ENCODE measurements at places on chromosomes 5 and 9.

DNA sequence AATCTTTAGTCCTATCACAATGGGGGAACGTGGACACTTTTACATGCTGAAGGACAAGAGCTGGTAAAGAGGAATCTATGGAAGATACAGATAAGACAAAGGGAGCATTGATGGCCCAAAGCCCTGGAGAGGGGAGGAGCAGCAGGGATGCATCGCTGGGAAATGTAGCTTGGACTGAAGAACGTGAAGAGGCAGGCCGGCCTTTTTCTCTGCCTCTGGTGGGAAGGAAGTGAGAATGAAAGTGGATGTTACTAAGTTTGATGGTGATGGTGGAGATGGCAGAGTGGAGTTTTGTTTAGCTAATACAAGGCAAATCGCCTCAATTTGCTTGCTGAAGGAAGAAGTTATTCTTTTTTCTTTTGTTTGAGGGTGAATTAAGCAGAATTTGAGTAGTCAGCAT lies 124.6 kb upstream of the TAF11L2 start:
- no peak for DNase-seq

DNA sequence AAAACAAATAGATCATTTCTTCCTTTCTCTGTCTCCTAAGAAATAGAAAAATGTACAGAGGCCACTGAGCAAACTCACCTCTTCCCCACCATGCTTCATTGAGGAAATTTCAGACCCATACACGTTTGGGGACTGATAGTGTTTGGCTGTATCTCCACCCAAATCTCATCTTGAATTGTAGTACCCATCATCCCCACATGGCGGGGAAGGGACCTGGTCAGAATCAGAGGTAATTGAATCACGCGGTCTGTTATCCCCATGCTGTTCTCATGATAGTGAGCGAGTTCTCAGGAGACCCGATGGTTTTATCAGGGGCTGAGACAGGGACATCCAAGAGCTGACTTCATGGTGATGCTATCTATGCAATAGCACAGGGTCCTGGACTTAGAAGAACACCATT lies 1655.8 kb downstream of the MAT2B start:
- DNase-seq, result no peak

- DNase-seq, result no peak
Observed at GRCh38 chr9:123039617-123040219, 6.3 kb downstream of the GPR21 start.

DNA sequence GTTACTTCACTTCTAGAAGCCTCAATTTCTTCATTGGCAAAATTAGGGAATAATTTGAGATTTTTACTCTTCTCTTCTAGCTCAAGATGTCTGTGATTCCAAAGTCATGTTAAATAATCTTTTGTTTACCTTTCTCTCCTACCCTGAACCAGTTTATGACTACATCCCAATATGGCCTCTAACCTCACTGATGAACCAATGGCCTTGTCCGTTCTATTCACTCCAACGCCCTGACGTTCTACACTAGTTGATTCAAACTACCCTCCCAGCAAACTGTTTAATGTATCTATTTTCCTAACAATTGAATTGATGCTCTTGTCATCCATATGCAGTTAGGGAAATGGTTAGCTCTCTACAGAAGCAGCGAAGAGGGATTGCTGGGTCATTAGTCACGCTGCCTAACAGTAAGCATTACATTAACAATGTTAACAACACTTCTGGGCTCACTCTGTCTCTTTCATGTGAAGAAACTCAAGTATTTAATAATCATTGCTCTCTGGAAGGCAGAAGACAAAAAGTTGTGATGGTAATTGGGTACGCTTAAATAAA lies 38.0 kb downstream of the RAPGEF1 start:
- DNase-seq, result no peak

DNA sequence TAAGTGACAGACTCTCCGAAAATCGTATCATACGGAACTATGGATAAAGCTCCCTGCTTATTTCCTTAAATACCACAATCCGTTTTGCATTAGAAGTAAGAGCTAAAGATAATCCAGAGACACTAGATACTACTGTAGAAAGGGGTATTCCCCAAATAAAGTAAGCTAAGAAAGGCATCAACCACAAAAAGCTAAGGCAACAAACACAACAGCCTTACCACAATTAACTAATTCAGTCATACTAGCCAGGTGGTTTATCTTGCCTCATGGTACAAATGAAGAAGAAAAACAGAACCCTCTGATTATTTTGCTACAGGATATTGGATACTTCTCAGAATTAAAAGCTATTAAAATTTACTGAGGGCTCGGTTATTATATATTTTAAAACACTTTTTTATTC lies 14.1 kb downstream of the ERP44 start:
- DNase-seq, result no peak

DNA sequence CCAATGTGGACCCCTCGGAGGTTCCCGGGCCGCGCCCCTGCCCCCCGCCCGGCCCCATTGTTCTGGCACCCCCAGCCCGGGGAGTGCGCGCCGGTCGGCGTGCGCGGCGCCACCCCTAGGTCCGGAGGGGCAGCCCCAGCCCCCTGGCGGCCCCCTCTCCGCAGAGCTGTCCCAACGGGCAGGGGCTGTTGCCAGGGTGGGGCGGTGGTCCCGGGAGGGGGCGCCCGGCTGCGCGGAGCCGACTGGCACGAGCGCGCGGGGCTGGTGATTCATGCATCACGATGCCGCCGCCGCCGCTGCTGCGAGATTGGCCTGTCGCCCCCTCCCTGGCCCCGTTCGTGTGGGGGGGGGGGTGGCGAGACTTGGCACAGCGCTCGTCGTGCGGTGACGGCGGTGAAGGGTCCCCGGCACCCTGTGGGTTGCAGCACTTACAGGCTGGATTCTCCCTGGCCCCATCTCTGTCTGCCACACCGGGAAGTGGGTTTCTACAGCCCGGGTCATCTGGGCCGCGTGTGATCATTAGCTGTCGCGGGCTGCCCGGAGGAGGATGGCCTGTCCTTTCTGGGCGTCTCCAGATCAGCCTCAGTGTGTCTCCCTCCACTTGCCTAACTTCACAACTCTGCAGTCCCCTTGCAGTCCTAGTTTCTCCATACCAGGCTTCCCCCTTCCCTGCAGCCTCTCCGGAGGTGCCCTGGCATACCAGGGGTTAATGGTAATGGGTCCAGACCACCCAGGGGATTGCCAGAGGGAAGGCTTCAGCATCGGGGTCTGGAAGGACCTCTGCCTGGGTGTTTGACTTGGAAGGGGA lies 858 bp downstream of the NCS1 start:
- no peak for DNase-seq

- DNase-seq, result no peak
Observed at GRCh38 chr5:115321309-115321708, 24.9 kb upstream of the CCDC112 start.

DNA sequence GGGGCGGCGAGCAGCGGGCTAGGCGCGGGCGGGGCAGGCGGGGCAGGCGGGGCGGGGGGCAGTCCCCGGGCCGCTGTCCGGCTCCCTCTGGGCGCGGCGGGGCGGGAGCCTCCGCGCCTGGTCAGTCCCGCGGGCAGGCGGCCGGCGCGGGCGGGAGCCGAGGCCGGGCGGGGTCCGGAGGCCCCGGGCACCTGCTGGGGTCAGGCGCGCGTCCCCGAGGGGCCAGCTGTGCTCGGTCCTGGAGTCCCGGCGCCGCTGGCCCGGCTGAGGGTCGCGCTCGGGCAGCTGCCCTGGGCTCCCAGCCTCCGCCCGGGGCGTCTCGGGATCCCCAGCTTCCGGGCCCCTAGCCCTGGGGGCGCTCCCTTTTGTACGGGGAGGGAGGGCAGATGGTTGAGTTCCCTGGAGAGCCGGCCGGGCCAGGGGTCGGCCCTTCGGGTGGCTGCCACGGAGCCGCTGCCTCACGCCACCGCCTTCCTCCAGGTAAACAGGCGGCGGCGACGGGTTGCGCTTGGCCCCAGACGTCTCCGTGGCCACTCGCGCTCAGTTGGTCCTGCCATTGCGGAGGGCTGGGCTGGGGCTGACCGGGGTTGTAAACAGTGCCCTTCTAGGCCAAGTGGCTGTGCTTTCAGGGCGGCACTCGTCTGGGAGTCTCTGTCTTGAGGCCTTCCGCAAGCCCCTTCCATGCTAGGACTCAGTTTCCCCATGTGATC lies 473 bp downstream of the ZBTB34 start:
- DNase-seq, result no peak

DNA sequence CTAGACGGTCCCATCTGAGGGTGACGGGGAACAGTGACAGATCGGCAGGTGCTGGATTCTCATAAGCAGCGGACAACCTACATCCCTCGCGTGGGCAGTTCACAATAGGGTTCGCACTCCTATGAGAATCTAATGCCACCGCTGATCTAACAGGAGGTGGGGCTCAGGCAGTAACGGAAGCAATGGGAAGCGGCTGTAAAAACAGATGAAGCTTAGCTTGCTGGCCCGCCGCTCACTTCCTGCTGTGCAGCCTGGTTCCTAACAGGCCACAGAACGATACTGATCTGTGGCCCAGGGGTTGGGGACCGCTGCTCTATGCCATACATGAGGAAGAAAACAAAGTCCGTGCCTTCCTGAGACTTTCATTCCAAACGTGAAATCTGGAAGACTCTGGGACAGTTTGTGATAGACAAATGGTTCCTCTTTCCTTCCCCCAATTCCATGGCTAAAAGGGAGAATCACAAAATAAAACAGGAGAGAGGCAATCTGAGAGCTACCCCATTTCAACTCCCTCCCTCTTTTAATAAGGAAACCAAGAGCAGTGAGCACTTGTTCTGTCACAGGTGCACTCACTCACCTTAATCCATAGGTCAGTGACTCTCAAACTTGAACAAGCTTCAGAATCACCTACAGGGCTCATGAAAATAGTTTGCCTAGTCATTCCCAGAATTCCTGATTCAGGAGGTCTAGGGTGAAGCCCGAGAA lies 12.1 kb downstream of the PDCL start:
- DNase-seq, result peak; percentile 84

- no peak for DNase-seq
Observed at GRCh38 chr5:95872346-95873268, 50.1 kb upstream of the GLRX start.

DNA sequence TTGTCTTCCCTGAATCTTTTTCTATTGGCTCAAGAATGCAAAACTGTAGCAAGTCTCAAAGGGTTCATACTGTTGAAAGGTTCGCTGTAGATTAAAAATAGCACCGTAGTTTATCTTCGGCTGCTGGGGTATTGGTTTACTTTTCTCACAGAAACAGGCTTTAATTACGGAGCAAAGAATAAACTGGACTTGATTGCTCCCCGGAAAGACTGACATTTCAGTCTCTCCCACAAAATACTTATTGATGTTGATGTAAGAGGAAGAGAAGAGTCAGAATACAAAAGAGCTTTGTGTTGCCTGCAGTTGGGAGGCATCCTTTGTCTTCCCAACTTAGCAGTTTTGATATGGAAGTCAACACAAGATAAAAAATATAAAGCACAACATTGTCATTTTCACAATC lies 183.9 kb upstream of the DMAC1 start:
- no peak for DNase-seq

GRCh38 chr9:83405759-83406158 lies 132.4 kb downstream of the FRMD3 start:
- DNase-seq, result no peak

- DNase-seq, result peak; percentile 11
Observed at GRCh38 chr5:101977729-101978345, 318.2 kb downstream of the SLCO4C1 start.

DNA sequence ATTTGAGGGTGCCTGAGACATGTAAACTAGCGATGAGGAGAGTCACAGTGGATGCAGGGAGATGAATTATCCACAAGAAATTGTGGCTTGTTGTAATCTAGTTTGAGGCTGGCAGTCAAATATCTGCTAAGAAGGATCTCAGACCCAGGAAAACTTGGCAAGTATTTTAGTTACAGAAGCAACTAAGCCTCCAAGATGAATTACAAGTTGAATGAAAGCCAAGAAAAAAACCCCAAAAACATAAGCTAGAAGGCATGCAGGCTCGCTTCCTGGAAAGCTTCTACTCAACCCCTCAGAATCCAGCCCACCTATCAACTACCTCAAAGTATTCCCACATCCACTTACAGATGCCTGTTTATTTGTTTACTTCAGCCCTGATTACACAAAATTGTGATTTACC lies 696.9 kb downstream of the MAT2B start:
- DNase-seq, result no peak

DNA sequence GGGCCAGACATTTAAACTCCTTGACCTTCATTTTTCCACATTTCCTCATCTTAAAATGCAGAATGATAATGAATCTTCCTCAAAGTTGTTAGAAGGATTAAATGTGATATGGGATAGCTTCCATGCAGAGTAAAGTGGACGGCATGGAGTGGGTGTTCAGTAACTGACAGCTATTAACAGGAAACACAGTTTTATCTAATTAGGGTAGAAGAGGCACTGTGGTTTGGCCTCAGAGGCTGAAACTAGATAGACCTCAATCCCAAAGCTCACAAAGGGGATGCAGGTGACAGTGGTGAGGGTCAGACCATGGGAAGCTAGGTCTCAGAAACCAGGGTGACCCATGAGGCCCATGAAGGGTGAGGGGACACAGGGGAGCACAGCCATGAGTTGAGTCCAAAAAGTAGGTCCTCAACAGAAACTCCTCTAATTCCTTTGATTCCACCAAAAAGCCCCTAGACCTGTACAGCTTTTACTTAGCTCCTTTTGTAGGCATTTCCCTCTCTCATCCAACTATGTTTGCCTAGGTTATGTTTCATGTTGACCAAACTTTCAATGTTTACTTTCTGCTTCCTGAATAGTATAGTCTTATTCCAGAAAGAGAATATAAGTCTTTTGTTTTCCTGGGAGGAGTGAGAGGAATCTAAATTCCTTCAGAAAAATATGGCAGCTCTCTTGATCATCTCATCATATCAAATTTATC lies 27.9 kb upstream of the GLDC start:
- DNase-seq, result no peak

DNA sequence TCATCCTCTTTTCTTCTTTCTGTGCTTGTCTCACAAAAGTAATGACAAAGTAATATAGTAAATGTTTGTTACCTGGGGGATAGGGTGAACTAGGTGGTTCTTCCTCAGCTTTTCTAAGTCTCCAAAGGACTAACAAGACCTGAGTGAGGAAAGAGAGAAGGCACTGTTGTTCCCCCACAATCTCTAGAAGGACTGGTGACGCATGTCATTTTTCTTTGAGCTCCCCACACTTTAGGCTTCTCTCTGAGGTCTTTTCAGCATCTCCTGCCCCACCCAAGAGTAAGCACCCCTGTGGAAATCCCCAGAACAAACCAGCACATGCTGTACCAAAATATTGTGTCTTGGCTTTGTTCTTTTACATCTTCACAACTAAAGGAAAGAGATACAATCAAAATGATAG lies 2.4 kb upstream of the IL7R start:
- no peak for DNase-seq

- no peak for DNase-seq
Observed at GRCh38 chr9:6096821-6097220, 81.4 kb upstream of the RANBP6 start.

GRCh38 chr5:60026161-60026560 lies 132.6 kb upstream of the PDE4D start:
- no peak for DNase-seq

DNA sequence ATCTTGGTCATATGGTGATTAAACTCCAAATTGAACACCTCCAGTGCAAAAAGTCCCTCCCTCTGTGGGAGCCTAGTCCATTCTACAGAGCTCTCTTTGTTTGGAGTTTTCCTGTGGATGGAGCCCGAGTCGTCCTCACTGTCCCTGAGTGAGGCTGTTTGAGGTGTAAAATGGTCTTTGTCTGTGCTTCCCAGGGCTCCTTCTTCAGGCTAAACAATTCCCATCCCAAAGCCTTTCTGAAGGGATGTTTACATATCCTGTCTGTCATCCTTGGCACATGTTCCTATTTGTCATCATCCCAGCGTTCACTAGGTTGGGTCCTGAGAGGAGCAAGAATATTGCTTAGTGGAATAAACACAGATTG lies 68.9 kb downstream of the COL27A1 start:
- no peak for DNase-seq
